Activated CD8-positive, alpha-beta T cell treated with anti-CD3 and anti-CD28 coated beads for 36 hours (primary cell): ENCODE measurements at places on chromosomes 2 and 18. TPM values are rescaled to one million over a fixed set of nuclear protein-coding genes. Genes with fewer than 3 reads are reported as not detected.

Gene CRYBA2
- total RNA-seq, result not detected

DNA sequence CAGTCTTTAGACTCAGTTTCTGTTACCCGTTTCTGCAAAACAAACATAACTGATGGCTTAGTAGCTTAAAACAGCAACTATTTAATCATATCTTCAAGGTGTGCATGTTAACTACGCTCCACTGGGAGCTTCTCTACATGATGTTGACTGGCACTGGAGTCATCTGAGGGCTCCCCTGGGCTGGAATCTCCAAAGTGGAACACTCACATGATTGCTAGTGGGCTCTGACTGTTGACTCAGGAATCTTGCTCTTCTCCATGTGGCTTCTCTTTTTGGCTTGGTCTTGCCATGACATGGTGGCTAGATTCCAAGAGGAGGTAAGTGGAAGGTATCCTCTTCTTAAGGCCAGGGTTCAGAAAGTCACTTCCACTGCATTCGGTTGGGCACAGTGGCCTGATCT is 160.8 kb downstream of the PMAIP1 start:
- no peak overlapping the region for H3K27ac ChIP-seq
- peaks cover 6% of the 10 kb centered on the region for H3K27me3 ChIP-seq
- H3K4me3 ChIP-seq, result no peak overlapping the region
- H3K36me3 ChIP-seq, result no peaks in the 10 kb centered on the region
- no peak for DNase-seq

GRCh38 chr2:237144516-237144915 is 58.8 kb downstream of the COPS8 start:
- peaks cover 14% of the 10 kb centered on the region for H3K36me3 ChIP-seq
- peaks cover 14% of the 10 kb centered on the region for H3K4me1 ChIP-seq

DNA sequence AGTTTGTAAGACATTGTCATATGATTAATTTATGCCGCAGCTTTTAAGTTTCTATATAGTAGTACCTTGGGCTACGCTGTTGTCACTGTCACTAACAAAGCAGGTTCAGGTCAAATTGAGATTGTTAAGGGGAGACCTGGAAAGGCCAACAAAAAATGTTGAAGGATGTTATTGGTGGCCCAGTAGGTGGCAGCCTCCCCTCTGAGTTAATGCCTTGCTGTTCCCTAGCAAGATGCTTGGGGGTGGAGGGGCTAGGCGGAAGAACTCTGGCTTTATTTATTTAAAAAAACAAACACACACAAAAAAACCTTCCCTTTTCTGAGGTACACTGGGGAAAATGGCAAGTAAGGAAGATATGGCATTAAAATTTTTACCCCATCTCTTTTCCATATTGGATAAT is 128.3 kb upstream of the ATP5MC3 start:
- H3K4me1 ChIP-seq, result no peaks in the 10 kb centered on the region
- no peaks in the 10 kb centered on the region for H3K36me3 ChIP-seq
- DNase-seq, result peak; percentile 23
- H3K4me3 ChIP-seq, result no peak overlapping the region
- H3K27me3 ChIP-seq, result peaks cover 18% of the 10 kb centered on the region

Gene MAP3K2
- 54.7 TPM for total RNA-seq

- no peaks in the 10 kb centered on the region for H3K36me3 ChIP-seq
- no peaks in the 10 kb centered on the region for H3K4me1 ChIP-seq
- H3K4me3 ChIP-seq, result no peak overlapping the region
- peak; percentile 14 for DNase-seq
Measured at GRCh38 chr2:141911485-141912066, 219.2 kb downstream of the LRP1B start.

DNA sequence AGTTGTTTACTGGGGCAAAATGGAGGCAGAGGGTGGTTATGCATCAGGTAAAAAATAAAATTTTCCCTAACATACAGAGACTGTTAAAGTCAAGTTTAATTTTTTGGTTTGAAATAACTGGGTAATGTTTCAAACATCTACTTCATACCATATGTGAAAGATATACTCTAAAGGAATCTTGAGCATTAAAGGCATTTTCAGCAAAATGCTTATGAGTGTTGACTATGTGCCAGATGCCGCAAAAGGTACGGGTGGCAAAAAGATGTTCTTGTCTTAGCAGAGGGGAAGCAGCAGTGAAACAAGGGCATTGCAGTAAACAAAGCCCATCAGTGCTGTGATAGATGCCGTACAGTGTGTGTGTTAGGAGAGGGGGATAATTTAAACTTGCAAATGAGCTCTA is 263.1 kb upstream of the ID2 start:
- no peak overlapping the region for H3K27ac ChIP-seq
- H3K27me3 ChIP-seq, result peaks cover 4% of the 10 kb centered on the region
- H3K4me3 ChIP-seq, result no peak overlapping the region
- no peak for DNase-seq
- H3K36me3 ChIP-seq, result no peaks in the 10 kb centered on the region

Gene LRRC30
- total RNA-seq, result not detected

- H3K36me3 ChIP-seq, result no peaks in the 10 kb centered on the region
- H3K27ac ChIP-seq, result no peak overlapping the region
- H3K4me1 ChIP-seq, result no peaks in the 10 kb centered on the region
- no peak for DNase-seq
- H3K4me3 ChIP-seq, result no peak overlapping the region
Measured at GRCh38 chr2:224196810-224197209, 157.7 kb upstream of the SERPINE2 start.

Gene PCARE
- not detected for total RNA-seq

Gene HOXD9
- total RNA-seq, result not detected

GRCh38 chr2:61853086-61853846 is 594 bp downstream of the FAM161A start:
- peak overlapping the region; percentile 93 for H3K27ac ChIP-seq
- H3K4me1 ChIP-seq, result peaks cover 20% of the 10 kb centered on the region
- H3K36me3 ChIP-seq, result peaks cover 5% of the 10 kb centered on the region
- DNase-seq, result no peak
- no peaks in the 10 kb centered on the region for H3K27me3 ChIP-seq

DNA sequence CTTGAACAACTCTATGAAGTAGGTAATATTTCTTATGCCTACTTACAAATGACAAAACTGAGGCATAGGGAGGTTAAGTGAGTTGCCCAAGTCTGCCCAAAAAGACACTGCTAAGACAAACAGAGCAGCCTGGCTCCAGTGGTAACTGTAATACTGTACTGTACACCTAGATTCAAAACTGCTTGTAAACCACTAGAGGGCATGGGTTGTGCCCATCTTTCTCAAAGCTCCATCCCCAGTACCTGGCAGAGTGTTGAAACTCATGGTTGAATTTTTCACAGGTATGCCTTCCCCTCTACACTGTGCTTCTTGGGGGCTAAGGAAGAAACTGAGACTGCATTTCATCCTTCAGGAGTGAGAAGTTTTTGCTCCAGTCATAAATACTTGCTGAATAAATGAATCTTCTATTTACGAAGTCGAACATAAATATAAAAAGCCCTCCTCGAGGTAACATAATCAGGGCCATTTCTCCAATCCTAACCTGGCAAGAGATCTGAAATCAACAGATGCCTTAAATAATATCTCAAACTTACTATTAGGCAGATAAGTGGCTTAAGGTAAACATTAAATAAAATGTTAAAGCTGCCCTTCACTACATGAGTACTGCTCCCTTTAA is 2.0 kb downstream of the PPP4R1 start:
- peak overlapping the region; percentile 97 for H3K4me3 ChIP-seq
- no peaks in the 10 kb centered on the region for H3K27me3 ChIP-seq
- peaks cover 12% of the 10 kb centered on the region for H3K36me3 ChIP-seq
- DNase-seq, result peak; percentile 33
- no peak overlapping the region for H3K27ac ChIP-seq

- DNase-seq, result no peak
- no peak overlapping the region for H3K4me3 ChIP-seq
- no peaks in the 10 kb centered on the region for H3K36me3 ChIP-seq
- no peak overlapping the region for H3K27ac ChIP-seq
- H3K27me3 ChIP-seq, result no peaks in the 10 kb centered on the region
Measured at GRCh38 chr18:47999801-48000248, 69.4 kb upstream of the SMAD2 start.

Gene DYNAP
- total RNA-seq, result not detected

DNA sequence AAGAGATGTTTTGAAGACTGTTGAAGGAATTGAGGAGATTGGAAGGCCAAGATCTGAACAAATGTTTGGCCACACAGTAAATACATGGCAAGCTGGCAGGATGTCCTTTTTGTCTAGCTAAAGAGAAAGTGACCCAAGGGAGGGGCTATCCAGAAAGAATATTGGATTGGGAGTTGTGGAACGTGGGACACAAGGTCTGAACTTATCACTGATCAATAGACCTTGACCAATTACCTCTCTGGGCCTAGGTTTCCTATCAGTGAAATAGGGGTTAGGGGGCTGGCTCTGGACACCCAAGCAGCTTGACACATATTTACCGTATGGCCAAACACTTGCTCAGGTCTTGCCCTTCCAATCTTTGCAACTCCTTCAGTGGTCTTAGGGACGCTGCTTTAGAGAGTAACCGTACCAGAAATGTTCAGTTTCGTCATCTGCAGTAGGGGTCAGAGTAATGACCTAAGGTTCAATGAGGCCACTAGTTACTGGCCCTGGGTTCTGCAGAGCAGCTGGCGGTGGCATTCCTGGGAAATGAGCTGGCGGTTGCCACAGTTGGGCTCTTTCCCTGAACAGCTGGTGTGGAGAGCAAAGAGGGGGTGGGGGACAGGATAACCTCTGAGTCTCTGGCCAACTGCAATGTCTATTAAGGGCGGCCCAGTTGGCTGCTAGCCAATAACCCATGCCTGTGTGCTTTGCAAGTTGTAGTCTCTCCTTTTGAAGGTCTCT is 70.1 kb upstream of the STPG4 start:
- no peak for DNase-seq
- H3K4me3 ChIP-seq, result no peak overlapping the region
- H3K27ac ChIP-seq, result no peak overlapping the region
- no peaks in the 10 kb centered on the region for H3K36me3 ChIP-seq
- H3K4me1 ChIP-seq, result no peaks in the 10 kb centered on the region

- no peak overlapping the region for H3K27ac ChIP-seq
- H3K4me3 ChIP-seq, result no peak overlapping the region
- no peaks in the 10 kb centered on the region for H3K4me1 ChIP-seq
- H3K27me3 ChIP-seq, result no peaks in the 10 kb centered on the region
Measured at GRCh38 chr2:49988276-49988675, 834.0 kb upstream of the FSHR start.

DNA sequence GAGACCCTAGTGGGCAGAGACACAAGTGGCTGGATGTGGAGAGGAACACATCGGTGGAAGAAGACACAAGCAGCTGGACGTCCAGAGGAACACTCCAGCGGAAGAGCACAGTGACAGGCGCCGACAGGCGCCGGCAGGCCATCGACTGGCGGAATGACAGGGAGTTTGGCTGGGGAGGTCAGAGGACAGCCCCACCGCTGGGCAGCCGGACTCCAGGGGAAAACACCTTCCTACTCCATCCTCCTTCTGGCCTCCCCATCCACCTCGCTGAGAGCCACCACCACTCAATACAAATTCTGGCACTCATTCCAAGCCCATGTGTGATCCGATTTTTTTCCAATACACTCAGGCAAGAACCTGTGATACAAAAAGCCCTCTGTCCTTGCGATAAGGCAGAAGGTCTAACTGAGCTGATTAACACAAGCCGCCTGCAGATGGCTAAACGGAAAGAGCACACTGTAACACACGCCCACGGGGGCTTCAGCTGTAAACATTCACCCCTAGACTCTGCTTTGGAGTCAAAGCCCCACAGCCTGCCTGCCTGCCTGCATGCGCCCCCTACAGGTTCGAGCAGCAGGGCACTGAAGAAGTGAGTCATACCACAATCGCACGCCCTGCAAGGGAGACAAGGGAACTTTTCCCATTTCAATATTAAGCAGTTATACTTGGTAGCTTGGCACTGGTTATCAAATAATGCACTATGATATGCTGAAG is 50.2 kb upstream of the LRP1B start:
- no peaks in the 10 kb centered on the region for H3K4me1 ChIP-seq
- H3K4me3 ChIP-seq, result no peak overlapping the region
- no peak overlapping the region for H3K27ac ChIP-seq
- peak; percentile 3 for DNase-seq
- H3K36me3 ChIP-seq, result no peaks in the 10 kb centered on the region
- H3K27me3 ChIP-seq, result no peaks in the 10 kb centered on the region

Gene DLX2
- total RNA-seq, result not detected

DNA sequence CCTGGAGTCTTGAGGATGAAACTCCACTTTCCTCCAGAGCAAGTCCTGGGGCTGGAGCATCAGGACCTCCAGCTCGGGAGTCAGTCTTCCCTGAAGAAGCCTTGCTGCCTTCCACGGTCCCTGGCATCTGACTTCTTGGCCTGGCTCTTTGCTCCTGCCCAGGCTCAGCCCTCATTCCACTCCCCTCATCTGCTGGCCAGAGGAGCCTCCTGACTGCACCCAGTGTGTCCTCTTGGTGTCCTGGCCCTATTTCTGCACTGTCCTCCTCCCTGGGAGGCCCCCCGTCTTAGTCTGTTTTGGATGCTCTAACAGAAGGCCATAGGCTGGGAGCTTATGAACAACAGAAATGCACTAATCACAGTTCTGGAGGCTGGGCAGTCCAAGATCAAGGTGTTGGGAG is 231.5 kb downstream of the LOXHD1 start:
- no peaks in the 10 kb centered on the region for H3K27me3 ChIP-seq
- no peak overlapping the region for H3K4me3 ChIP-seq
- H3K4me1 ChIP-seq, result no peaks in the 10 kb centered on the region
- H3K27ac ChIP-seq, result no peak overlapping the region

Gene MEX3C
- 51.5 TPM for total RNA-seq

DNA sequence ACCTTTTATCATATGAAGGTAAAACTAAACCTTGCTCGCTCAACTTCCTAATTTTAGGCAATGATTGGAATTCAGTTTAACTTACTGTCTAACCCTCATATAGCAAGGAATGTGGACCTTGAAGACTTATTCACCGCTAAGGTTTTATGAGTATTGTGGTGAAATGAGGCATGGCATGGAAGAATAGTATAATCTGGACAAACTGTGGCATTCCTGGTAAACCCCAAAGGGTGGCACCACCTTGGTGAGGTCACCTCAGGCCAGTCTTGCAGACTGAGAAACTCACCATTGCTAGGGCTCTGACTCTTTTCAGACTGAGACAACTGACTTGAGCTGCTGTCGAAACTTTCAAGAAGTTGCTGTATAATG is 51.1 kb upstream of the EHBP1 start:
- peaks cover 3% of the 10 kb centered on the region for H3K27me3 ChIP-seq
- H3K27ac ChIP-seq, result no peak overlapping the region
- DNase-seq, result no peak

DNA sequence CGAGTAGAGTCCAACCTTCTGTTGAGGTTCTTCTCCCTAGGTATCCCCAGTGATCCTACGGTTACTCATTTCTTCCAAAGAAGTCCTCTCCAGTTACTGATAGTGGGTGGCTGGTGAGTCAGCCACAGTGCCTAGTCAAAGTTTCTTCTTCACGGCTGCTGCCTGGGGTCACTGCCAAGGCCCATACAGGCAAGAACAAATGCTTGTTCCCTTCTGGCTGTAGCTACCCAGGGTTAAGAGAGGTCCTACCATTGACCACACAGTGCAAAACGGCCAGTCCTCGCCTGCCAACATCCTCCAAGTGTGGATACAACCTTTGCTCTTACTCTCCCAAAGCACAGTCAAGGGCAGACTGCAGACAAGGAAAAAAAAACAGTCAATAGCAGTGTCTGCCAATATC is 2.9 kb upstream of the PTPN4 start:
- H3K4me1 ChIP-seq, result peaks cover 26% of the 10 kb centered on the region
- peak; percentile 68 for DNase-seq
- H3K4me3 ChIP-seq, result no peak overlapping the region
- H3K27ac ChIP-seq, result peak overlapping the region; percentile 19

- no peaks in the 10 kb centered on the region for H3K4me1 ChIP-seq
- H3K27ac ChIP-seq, result no peak overlapping the region
- H3K36me3 ChIP-seq, result no peaks in the 10 kb centered on the region
- peaks cover 10% of the 10 kb centered on the region for H3K27me3 ChIP-seq
- DNase-seq, result no peak
Measured at GRCh38 chr18:2240311-2240705, 331.0 kb downstream of the METTL4 start.
